ENCODE measurements at places on chromosomes 4 and X.

GRCh38 chrX:124347242-124347641, 879 bp downstream of the SH2D1A start:
- DNase-seq = no peak

- no peak for DNase-seq
Observed at GRCh38 chr4:92091335-92091734, 212.4 kb upstream of the GRID2 start.

DNA sequence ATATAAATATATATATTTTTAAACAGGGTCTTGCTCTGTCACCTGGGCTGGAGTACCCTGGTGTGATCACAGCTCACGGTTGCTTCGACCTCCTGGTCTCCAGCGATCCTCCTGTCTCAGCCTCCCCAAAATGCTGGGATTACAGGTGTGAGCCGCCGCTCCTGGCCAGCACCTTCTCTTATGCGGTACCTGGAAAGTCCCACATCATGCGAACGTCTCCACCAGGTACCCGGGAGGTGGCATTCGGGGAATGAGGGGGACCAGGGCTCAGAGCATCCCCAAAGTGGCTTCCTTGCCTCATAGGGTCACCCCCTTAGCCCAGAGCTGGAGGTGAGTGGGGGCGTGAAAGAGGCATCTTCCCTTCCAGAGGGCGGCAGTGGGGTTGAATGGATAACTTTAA, 84.0 kb upstream of the PPP2R3B start:
- no peak for DNase-seq

DNA sequence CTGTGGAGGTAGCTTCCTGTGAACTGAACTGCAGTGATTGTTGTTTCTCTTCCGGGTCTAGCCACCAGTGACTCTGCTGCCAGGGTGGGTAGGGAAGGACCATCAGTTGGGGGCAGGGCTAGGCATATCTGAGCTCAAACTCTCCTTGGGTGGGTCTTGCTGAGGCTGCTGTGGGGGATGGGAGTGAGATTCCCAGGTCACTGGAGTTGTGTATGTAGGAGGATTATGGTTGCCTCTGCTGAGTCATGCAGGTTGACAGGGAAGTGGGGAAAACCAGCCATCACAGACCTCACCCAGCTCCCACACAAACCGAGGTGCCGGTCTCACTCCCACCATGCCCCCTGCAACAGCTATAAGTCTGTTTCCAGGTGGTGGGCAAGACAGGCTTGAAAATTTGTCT, 1937.8 kb downstream of the PCDH7 start:
- no peak for DNase-seq

- no peak for DNase-seq
Observed at GRCh38 chrX:17861489-17862011, 452 bp upstream of the RAI2 start.

GRCh38 chr4:86302251-86302650, 57.6 kb downstream of the MAPK10 start:
- DNase-seq = peak; percentile 28

GRCh38 chr4:35399912-35400311, 844.4 kb downstream of the ARAP2 start:
- DNase-seq = no peak

- no peak for DNase-seq
Observed at GRCh38 chr4:183297675-183298074, 22.4 kb downstream of the CLDN22 start.

DNA sequence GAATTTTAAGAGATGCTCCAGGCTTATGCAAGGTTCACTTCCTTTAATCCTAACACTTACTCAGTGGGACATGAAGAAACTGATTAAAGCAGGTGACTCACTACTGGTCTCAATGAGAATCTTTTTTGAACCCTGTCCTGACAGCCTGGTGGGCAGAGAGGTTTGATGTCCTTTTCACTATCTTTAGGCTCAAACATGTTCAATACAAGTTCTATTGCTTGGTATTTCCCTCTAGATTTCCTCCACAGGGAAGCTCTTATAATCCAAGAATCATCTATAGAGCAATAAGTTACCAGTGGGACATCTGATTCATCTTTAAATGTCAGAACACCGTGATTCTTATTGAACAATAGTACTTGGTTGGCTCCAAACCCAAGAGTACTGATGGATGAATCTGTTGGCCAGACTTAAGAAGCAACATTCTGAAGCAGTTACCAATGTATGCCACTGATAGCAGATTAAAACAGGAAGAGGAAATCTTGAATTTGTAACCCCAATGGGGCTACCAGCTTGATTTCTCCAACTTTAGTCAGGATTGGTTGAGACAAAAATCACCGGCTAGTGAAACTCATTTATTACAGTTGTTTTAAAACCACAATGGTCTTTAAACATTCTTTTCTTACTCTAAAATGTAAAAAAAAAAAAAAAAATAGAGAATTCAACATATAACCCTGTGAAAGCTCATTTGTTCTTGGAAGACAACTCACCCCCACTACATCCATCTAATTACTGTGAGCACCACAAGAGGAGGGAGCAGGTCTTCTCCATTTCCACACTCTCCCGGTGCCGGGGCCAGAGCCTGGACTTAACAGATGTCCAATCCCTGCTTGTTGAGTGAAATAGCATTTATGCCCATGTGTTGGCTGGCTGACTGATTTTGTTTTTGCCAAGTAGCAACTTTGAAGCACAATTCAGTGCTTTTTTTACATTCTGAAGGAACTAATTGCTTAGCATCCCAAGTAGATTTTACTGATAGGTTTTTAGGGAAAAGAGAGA, 43.3 kb downstream of the FGFBP1 start:
- no peak for DNase-seq

GRCh38 chr4:76515975-76516843, 81.2 kb downstream of the SHROOM3 start:
- no peak for DNase-seq

DNA sequence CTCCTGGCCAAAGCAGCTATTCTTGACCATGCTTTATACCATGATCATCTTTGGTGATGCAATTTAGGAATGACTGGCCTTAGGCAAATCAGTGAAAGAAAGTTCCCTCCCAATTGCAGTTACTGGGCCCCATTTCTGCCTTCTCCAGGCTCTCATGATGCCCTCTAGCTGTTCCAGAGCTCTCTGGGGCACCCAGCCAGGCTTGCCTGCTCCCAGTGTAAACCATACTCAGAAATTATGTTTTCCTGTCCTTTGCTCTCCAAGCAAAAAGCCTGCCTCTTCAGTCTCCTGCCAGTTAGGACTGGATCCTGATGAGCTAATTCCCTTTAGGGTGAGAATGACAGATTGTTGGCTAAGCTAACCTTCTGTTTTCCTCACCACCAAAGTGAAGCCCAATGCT, 85.3 kb upstream of the RBPJ start:
- DNase-seq = no peak

DNA sequence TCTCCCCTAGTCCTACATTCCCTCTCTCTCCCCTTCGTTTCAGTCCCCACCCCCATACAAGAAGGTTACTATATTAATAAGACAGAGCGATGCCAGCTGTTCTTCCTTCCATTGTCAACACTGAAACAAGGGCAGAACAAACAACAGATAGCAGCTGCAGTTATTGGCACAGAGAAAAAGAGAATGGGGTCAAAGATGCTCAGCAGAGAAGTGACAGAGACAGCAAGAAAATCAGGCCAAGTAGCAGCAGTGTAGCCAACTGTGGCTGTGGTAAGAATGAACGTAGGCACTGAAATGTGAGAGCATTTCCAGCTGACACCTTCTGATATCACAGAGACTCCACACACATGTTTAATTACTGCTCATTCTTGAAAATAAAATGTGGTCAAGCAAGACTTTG, 641.8 kb downstream of the FSTL5 start:
- no peak for DNase-seq

DNA sequence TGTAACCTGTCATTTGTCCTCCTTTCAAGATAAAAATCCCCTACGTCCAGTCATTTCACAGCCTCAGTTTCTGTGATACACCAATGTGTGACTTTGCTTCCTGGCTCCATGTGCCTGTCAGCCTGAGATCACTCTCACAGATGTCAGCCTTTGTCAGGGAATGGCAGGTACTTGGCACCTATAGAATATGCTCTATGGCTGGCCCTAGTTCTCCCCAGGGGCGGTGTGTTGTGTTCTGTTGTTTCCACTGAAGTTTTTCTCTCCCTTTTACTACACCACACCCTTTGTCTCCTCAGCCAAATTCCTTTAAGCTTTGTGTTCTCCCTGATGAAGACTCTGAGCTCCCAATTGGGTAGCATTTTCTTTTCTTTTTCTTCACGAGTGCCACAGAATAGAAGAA, 81.7 kb downstream of the ALPK1 start:
- no peak for DNase-seq

- no peak for DNase-seq
Observed at GRCh38 chrX:44451056-44451455, 91.6 kb downstream of the FUNDC1 start.

GRCh38 chrX:55908661-55909212, 191.2 kb downstream of the RRAGB start:
- DNase-seq = no peak

- no peak for DNase-seq
Observed at GRCh38 chrX:9947131-9947794, 19.9 kb upstream of the CLDN34 start.

DNA sequence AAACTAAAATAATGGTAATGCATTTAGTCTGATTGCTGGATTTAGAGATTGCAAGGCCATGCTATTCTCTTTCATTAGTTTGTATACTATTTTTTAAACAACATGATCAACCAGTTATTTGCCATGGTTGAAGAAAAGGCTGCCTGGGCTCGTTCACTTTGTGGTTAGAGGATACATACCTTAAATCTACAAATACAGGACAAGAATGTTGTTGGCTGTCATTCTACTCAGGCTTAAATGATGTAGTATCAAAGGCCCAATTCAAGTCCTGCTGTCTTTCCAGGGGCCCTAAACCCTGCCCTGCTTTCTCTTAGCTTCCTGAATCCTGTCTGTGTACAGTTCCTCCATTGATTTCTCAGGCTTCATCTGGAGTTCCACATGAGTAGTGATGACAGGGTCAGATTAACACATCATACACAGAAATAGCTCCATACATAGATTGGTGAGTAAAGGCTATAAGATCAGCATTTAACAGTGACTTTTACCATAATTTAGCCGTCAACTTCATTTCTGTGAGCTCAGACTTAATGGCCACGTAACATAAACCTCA, 114.9 kb upstream of the GPRIN3 start:
- no peak for DNase-seq

DNA sequence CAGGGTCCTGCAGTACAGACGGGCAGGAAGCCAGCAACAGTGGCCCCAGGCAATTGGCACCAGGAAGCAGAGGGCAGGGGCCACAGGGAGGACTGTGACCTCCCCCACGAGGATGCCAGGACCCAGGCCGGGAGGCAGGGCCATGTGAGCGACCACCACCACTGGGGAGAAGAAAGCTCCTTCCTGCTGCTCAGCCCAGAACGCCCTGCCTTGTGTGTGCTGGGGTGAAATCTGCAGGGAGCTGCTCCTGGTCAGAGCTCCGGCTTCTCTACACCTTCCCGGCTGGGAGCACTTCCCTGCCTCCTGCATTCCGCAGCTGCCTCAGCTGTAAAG, 100.4 kb downstream of the HMX1 start:
- DNase-seq = no peak

DNA sequence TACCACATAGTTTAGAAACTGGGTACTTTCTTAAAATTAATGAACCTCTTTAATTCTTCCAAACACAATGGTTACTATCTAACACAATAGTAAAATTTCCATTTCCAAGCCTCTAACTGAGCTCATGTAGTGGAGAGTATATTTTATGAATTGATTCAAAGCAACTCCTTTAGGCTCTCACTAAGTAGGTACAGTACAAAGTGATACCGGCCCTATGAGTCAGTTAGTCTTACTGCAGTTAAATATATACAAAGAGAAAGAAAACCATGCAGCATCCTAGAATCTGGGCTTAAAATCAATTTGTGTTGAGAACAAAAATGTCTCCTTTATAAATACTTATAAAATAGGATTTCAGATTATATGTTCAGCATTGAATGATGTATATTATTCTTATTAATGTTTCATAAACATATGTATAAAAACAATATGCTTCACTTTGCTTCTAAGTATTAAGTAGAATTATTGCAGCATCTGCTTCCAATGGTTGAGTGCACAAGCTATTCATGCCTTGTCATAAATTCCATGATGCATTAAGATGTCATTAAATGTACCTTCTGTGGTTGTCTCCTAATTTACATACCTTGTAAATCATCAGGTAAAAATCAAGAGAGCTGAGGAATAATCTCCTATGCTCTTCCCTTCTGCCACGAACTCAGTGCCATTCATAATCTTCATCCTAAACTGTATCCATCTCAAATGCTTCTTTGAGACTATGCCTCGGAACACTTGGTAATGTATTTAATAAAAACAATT, 1037.8 kb downstream of the STPG2 start:
- DNase-seq = no peak

- DNase-seq = no peak
Observed at GRCh38 chr4:73865431-73866096, 3.6 kb upstream of the CXCL1 start.

GRCh38 chrX:12771445-12772069, 19.7 kb upstream of the PRPS2 start:
- no peak for DNase-seq

DNA sequence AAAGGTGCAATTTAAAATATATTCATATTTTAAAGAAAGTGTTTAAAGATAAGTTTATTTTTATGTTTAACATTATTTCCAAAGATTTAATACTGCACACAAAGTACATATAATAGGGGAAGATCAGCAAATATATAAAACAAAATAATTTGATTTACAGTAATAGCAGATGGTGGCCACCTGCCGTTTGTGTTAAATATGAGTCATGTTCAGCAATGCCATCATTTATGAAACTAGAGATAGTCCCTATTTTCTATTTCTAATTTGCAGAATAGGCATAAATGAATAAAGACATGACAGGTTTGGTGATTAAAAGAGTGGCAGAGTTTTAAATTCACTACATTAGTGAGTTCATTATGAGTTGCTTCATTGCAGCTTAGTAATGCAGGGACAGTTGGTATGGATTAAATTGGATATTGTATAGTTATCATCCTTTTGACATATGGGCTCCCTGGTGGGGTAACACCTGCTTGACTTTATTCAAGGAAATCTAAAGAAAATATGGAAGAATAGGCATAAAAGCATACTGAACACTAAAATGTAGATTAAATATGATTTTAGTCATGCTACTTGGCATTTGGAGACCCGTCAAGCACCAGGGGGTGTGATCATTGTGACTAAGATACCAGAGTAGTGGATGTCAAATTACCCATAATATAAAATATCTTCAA, 78.8 kb upstream of the BANK1 start:
- no peak for DNase-seq

DNA sequence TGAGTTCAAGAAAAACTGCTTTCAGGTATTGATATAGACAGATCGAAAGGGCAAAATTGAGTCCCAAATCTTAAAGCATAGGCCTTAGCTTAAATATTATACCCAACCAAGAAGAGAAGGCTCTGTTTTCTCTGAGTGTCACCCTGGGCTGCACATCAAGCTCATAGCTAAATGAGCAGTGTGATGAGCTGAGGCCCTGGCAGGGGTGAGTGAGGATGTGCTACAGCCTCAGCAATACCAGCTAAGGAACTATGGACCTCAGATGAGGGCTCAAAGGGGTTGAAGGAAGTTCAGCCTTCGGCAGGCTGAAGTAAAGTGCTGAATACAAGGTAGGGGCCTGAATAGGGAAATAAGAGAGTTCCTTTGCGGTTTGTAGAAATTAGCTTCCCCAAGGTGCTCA, 79.3 kb downstream of the FAM114A1 start:
- DNase-seq = no peak
